Stimulated activated CD4-positive, alpha-beta T cell treated with anti-CD3 and anti-CD28 coated beads, Interleukin-12 subunit alpha, Interleukin-12 subunit beta, amount 100 ng/mL, for 24 hours (primary cell): ENCODE measurements at places on chromosomes 13 and 19.
A peak's percentile ranks its signal among the peaks of the same experiment; 100 is the strongest.

DNA sequence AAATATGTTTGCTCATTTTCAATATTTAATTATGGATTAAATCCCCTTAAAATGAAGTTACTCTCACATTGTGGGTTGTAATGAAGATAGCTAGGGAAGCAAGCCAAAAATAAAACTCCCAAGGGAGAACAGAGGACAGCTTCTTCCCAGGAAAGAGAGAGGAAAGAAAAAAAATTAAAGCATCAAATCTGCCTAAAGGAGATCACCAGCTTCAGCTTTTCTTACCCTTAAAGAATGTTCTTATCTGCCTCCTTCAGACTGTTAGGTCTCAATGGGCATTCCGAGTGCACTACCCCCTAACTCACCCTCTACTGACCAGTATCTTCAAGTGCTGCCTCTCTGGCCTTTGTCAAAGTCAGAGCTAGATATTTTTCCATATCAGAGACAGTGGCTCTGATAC lies 55.2 kb downstream of the XPO4 start:
- no peak for DNase-seq

DNA sequence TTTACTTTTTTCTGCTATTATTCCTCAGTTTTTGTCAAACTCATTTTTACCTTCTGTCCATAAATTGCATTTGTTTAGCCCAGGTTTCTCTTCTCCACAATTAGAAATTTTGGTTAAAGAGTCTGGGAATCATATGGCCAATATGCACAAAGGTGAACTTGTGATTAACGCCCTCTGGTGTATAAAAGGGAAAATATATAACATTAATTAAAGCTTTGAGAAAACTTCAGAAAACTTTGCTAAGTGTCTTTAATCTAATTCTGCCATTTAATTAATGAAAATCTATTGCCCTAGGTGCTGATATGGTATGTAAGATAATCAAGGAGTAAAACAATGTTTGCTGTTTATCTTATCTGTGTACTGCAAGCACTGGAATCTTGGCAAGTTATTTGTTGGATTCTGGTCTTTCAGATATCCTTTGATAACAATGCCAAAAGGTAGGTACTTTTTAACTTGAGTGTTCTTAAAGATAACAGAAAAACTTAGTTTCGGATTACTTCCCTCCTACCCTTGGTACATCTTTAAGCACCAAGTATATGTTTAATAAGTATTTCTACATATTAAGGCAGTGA lies 402.6 kb downstream of the SUCLA2 start:
- DNase-seq = no peak

GRCh38 chr13:106262886-106263285 lies 272.6 kb downstream of the EFNB2 start:
- no peak for DNase-seq

DNA sequence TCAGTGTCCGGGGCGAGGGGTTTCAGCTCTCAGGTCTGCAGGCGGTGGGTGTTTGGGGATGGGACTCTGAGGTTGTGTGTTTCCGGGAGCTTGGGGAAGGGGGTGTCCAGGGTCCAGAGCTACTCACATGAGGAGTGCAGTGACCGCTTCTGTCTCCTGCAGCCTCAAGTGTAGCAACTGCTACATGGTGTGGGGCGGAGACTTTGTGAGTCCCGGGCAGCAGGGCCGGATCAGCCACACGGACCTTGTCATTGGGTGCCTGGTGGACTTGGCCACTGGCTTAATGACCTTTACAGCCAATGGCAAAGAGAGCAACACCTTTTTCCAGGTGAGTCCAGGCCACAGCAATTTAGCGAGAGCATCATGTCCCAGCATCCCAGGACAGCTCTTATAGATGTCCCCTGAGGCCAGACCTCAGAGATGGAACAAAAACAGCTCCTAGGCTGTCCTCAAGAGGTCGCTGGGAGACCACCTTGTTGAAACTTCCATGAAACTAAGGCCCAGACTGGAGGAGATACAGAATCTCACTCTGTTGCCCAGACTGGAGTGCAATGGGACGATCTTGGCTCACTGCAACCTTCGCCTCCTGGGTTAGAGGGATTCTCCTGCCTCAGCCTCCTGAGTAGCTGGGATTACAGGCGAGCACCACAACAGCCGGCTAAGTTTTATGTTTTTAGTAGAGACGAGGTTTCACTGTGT lies 44.9 kb downstream of the RYR1 start:
- no peak for DNase-seq

DNA sequence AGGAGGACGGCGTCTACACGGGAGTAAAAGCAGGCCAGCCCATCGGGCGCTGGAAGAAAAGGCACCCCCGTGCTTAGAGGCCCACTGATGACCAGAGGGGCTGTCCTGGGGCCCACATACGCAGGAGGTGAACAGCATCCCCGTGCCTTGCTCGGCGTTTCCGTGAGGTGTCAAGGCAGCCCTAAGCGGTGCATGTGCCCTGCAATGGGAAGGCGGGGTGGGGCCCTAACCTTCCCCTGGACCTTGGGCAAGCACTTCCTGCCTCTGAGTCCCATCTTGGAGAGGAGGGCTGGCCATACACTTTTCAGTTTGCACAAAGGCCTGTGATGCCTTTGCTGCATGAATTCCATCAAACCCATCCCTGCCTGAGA lies 47.8 kb upstream of the ATP11A start:
- DNase-seq = no peak

- DNase-seq = no peak
Observed at GRCh38 chr13:113169277-113170272, 11.1 kb downstream of the PROZ start.

DNA sequence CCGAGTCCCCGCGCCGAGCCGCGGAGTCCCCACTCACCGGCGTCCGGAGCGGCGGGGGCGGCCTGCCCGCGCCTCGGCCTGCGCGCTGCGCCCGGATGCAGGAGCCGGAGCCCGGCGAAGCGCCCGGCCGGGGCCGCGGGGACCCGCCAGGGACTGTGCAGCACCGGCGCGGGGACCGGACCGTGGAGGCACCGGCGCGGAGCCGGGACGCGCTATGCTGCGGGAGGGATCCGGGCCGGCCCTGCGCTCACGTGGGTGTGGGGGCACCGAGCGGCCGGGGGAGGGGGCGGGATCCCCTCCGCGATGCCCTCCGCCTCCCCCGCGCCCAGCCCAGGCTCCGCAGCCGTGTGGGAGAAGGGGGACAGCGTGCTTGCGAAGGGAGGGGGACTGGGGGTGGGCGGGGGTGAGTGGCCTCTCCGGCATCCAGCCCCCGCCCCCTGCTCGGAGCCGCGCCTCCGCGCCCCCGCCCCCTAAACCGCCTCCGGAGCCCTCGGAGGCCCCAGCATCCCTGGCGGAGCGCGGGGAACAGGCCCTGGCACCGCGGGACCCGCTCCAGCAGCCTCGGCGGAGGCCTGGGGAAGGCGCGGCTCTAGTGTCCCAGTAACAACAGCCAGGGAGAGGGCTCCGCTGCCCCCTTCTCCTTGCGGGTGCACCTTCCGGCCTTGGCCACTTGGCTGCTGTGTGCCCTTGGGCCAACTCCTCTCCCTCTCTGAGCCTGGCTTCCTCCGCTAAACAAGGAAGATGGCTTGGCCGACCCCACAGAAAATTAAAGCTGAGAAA lies at the start of gene SLC1A6:
Gene SLC1A6 (minus strand): TSS at position 389 of the 780 bp plus-strand sequence. CDS start 6,954 bp downstream, outside the sequence.
- no peak for DNase-seq

- DNase-seq = no peak
Observed at GRCh38 chr13:74819549-74819948, 662.4 kb downstream of the TBC1D4 start.

DNA sequence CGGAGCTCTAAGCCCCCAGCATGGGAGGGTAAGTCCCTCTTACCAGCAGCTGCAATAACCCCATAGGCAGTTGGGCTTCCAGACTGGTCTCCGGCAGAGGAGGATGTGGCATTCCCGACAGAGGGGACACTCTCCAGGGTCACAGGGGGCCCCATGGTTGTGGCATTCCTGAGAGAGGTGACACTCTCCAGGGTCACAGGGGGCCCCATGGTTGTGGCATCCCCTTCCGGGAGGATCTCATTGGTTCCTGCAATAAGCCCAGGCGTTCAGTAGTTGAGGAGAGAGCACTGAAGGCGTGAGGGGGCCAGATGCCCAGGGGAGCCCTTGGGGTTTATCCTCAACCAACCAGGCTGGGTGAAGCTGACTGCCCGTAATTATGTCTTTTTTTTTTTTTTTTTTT lies 5.4 kb downstream of the CD320 start:
- DNase-seq = no peak

- DNase-seq = peak; percentile 47
Observed at GRCh38 chr19:56477429-56478338, 539 bp upstream of the ZNF667 start.

- DNase-seq = no peak
Observed at GRCh38 chr13:47549219-47549752, 451.8 kb downstream of the SUCLA2 start.

DNA sequence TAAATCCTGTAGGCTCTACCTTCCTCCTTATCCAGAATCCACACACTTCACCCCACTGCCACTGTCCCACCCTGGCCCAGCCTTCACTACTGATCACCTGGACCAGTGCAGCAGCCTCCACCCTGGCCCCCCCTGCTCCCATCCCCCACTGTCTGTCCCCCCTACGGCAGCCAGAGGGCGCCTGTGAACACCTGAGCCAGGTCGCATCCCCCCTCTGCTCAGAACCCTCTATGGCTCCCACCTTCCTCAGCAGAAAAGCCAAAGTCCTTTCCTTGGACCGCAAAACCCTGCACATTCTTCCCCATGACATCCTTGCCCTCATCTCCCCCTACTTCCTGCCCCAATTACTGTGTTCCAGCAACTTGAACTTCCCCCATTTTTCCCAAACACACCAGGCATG lies 20.6 kb downstream of the ELAVL3 start:
- DNase-seq = no peak

DNA sequence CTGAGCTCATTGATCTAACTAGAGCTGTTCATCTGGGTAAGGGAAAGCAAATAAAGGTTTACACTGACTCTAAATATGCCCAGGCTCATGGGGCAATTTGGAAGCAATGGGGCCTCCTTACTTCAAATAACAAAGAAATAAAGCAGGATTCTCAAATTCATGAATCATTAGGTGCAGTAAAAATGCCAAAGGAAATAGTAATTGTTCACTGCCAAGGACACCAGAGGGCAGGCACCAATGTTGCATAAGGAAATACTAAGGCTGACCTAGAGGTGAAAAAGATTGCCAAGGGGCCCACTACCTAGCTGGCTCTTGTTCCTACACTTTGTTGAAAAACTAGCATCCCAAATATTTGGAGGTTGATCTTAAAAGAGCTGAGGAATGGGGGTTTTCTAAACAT lies 1686.7 kb upstream of the MIR17HG start:
- DNase-seq = no peak

- DNase-seq = no peak
Observed at GRCh38 chr13:28505543-28506135, 10.7 kb upstream of the FLT1 start.

GRCh38 chr13:42083138-42083770 lies 34.8 kb downstream of the DGKH start:
- DNase-seq = no peak

GRCh38 chr19:14530005-14530348 lies 583 bp downstream of the TECR start:
- no peak for DNase-seq

DNA sequence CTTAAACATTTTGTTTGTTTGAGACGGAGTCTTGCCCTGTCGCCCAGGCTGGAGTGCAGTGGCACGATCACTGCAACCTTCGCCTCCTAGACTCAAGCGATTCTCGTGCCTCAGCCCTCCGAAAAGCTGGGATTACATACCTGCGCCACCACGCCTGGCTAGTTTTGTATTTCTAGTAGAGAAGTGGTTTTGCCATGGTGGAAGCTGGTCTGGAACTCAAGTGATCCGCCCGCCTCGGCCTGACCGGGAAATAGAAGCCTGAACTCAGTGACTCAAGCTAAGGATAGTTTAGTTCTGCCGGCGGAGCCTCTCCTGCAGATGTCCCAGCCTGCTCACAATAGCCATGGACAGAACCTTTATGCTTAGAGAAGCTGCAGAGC lies 53.0 kb upstream of the ZNF254 start:
- peak; percentile 5 for DNase-seq

GRCh38 chr13:43245374-43245964 lies 222.1 kb downstream of the DNAJC15 start:
- no peak for DNase-seq

- no peak for DNase-seq
Observed at GRCh38 chr13:98141509-98142379, 1.1 kb upstream of the FARP1 start.

DNA sequence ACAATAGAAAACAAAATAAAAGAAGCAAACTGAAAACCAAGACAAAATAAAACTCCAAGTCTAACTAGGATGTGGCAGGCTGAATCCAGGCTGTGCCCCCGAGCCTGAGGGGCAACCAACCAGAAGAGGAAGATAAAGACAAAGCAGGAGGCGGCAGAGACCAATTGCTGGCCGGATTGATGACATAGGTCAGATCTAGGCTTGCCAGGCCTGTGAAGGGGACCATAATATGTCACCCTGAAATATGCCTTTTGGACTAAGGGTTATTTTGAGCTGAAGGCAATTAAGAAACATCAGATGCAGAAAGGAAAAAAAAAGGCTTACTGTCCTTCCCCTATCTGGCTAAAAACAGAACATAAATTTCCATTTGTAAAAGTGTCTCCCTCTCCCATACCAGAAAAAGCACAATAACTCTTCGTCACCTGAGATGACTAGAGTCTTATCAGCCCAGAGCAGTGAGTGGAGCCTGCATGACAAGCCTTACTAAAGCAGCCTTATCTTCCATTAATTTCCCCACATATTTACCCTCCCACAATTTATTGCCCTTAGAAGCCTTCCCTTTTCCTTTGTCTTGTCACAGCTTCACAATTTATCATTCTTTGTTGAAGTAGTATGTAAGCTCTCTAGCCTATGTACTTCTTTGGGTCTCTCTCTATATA lies 22.8 kb downstream of the ATP8A2 start:
- no peak for DNase-seq

- no peak for DNase-seq
Observed at GRCh38 chr13:28338006-28338574, 156.8 kb downstream of the FLT1 start.

DNA sequence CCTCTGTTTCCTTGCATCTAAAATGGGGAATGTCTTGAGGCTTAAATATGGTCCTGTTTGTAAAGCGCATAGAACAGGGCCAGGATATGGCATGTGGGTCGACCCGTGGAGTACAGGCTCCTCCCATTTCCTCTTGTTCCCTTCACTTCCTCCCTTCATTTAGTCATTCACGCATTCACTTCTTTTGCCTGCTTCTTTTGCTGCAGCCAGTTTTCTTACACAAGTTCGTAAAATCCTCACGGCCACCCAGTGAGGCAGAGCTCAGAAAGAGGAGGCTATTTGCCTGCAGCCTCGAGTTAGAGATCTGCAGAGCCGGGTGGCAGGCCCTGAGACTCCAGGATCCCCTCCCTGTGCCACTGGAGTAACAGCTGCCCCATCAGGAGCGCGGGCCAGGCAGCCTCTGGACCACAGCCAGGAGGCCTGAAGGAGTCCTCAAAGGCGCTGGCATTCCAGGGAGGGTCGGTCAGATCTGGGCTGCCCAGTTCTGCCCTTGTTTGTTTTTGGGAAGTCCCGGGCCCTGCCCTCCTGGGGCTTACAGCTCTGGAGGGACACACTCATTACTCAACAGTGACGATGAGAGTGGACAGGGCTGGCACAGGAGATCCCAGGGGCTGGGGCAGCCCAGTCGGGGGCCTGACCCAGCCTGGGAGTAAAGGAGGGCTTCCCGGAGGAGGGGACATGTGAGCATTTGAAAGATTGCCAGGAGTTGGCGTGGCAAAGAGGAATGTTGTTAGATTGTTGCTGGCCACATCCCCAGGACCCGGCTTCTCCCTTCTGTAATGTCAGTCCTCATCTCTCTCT lies 4.6 kb downstream of the PPP5C start:
- DNase-seq = no peak
